ENCODE measurements at places on chromosomes 12 and 14. TPM values are rescaled to one million over a fixed set of nuclear protein-coding genes. Genes with fewer than 3 reads are reported as not detected.
A peak's percentile ranks its signal among the peaks of the same experiment; 100 is the strongest.

DNA sequence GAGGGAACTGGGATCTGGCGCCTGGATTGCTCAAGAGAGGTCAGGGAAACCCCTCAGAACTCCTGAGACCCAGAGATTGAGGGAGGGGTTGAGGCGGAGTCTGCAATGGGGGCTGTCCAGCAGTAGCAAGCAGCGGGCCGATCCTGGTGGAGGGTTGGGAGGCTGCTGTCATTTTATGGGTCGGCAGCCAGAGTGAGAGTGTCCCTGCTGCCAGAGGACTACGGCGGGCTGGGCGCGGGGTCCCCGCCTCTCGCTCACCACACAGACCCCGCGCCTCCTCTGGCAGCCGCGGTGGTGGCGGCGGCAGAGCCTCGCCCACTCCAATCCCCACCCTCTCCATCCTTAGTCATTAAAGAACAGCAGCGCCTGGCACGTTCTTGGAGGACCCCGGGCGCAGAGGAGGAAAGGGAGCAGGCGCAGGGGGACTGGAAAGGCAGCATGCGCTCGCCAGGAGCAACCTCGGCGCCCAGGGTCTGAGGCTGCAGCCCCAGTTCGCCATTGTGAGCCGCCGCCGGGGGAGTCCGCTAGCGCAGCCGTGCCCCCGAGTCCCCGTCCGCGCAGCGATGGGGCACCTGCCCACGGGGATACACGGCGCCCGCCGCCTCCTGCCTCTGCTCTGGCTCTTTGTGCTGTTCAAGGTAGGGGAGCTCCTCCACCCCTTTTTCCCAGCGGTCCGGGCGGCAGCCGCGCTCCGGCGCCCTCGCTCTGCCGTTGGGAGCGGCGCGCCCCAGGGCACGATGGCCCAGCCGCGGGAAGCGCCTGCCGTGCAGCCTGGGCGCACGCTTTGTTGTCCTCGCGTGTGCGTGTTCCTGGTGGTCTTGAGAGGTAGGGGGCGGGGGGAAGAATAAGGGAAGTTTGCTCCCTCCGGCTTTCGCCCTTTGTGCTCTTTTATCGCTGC is at the start of gene PTPRO:
PTPRO (plus strand) TSS at position 345 of the 898 bp plus-strand sequence.
- peak; percentile 15 for DNase-seq

DNA sequence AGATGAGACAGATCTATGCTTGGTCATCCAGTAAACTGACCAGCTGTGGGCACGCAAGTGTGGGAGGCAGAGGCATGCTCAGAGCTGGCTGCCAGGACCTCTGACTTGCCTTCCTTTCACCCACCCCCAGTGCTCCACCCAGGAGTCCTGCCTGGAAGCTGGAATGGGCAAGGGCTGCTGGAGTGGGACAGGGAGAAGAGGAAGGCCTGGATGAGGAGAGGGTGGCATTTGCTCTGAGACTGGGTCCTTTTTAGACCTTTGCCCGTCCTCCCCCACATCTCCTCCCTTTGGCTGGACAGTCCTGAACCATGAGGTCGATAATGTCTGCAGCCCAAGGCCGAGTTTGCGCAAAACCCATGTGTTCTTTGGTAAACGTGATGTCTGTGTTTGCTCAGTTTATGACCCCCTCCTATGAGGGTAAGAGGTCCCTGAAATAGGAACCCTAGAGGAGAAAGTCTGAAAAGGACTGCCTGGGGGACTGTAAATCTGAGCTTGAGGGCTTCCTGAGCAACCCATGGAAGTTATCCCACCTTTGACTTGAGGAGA is 3.8 kb upstream of the INHBE start:
- DNase-seq: no peak

- DNase-seq: no peak
Measured at GRCh38 chr12:10033783-10034545, 3.5 kb downstream of the CLEC9A start.

Gene ZDHHC22
- polyA plus RNA-seq: not detected

DNA sequence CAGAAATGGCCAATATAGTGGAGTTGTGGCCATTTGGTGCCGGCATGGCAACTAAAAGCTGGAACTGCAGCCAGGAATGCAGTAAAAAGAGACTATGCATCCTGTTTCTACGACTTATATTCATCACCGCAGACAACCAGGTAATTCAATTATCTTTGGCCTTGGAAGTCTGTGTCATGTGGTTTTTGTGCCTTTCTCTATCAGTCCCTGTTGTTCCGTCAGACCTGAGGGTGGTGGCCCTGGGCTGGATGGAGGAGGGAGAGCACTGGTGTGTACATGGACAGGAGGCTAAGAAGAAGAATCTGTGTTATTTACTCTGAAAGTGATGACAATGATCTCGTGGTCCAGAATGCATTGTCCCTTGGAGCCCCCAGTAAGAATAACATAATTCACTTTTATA is 852.6 kb downstream of the VRK1 start:
- DNase-seq: no peak

Gene CACNA1C
- 5.4 TPM for polyA plus RNA-seq

Gene PLEKHG7
- not detected for polyA plus RNA-seq

DNA sequence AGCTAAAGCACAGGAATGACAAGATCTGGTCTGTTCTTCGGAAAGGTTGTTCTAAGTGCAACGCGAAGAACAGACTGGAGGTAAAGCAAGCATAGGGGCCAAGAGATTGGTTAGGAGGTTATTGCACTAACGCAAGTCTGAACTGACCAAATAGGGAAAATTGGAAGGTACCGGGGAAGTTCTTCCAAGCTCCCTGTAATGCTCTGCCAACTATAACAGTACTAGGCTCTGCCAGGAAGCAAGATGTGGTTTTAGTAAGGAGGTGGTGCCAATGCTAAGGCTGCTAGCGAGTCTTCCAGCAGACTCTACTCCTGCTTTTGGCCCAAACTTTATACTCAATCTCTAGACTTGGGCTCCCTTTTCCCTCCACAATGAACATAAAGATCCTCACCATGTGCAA is 138.6 kb downstream of the PAWR start:
- no peak for DNase-seq

- DNase-seq: no peak
Measured at GRCh38 chr12:7667125-7667524, 1.4 kb upstream of the APOBEC1 start.

Gene COL2A1
- polyA plus RNA-seq: not detected

All from fibroblast of lung (primary cell).